Bronchial epithelial cell (primary cell): ENCODE measurements at places on chromosomes 5 and 9. TPM values are rescaled to one million over a fixed set of nuclear protein-coding genes. Genes with fewer than 3 reads are reported as not detected.

SYK gene
- 29.2 and 29.7 TPM in 2 replicates for total RNA-seq

INSL4 gene
- 0.26 TPM in 1 of 2 replicates, not detected in the other for total RNA-seq

NKD2 gene
- 0.26 and 0.51 TPM in 2 replicates for total RNA-seq

ABCA1 gene
- total RNA-seq: 34.2 and 40.6 TPM in 2 replicates

PCDHB3 gene
- total RNA-seq: under 0.01 and 0.13 TPM in 2 replicates

TMEFF1 gene
- total RNA-seq: 0.13 and 0.26 TPM in 2 replicates

RC3H2 gene
- total RNA-seq: 43.2 and 63.6 TPM in 2 replicates

PROB1 gene
- total RNA-seq: 0.51 and 0.53 TPM in 2 replicates

BAG1 gene
- total RNA-seq: 56.5 and 68.7 TPM in 2 replicates

BTNL8 gene
- total RNA-seq: not detected in 2 replicates

NSA2 gene
- total RNA-seq: 77.9 and 99.9 TPM in 2 replicates

AMACR gene
- total RNA-seq: 6.3 and 6.5 TPM in 2 replicates

IL13 gene
- not detected in 2 replicates for total RNA-seq

DAB2 gene
- total RNA-seq: 0.51 and 0.79 TPM in 2 replicates

CDH9 gene
- not detected in 2 replicates for total RNA-seq

C5orf58 gene
- not detected in 2 replicates for total RNA-seq
